ENCODE measurements at places on chromosomes 1 and 21.
A peak's percentile ranks its signal among the peaks of the same experiment; 100 is the strongest.

GRCh38 chr1:37752583-37753471, 12.1 kb downstream of the EPHA10 start:
- peak; percentile 55 for DNase-seq

GRCh38 chr1:112322018-112322417, 74.0 kb upstream of the CTTNBP2NL start:
- DNase-seq = no peak

DNA sequence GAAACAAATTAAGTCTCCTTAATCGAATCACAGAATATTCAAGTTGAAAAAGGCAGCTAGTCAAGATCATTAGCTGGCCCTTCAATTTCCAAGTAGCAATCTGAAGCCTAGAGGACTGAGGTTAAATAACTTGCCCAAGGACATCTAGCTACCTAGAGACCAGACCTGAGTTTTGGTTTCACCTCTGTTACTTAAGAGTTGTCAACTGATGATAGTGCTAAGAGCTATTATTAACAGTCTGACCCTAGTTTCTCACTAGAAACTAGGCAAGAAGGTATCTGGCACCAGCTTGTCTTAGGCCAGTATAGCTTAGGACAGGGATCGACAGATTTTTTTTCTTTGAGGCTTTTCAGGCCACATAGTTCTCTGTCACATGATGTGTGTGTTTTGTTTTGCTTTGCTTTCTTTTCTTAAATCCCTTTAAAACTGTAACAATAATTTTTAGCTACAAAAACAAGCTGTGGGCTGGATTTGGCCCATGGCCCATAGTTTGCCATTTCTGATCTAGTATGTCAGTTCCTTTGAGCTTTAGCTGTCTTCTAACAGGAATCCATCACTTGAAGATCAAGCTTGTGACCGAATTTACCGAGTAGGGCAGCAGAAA, 23.2 kb downstream of the TRIM45 start:
- DNase-seq = no peak

DNA sequence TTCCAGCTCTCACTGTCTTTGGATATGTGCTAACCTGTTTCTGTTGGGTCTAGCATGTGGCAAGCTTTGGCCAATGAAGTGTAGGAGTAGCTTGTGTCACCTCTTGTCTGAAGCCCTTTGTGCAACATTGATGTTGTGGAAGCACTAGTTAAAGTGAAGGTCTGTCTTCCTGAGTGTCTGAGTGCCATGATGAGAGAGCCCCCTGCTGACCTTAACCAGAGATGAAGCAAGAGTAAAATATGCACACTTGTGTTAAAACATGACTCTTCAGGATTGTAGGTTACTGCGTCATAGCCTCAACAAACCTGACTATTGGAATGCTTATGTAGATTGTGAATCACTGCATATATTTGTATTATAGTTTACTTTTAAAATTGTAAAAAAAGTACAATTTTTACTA, 103.7 kb downstream of the NCAM2 start:
- DNase-seq = no peak

DNA sequence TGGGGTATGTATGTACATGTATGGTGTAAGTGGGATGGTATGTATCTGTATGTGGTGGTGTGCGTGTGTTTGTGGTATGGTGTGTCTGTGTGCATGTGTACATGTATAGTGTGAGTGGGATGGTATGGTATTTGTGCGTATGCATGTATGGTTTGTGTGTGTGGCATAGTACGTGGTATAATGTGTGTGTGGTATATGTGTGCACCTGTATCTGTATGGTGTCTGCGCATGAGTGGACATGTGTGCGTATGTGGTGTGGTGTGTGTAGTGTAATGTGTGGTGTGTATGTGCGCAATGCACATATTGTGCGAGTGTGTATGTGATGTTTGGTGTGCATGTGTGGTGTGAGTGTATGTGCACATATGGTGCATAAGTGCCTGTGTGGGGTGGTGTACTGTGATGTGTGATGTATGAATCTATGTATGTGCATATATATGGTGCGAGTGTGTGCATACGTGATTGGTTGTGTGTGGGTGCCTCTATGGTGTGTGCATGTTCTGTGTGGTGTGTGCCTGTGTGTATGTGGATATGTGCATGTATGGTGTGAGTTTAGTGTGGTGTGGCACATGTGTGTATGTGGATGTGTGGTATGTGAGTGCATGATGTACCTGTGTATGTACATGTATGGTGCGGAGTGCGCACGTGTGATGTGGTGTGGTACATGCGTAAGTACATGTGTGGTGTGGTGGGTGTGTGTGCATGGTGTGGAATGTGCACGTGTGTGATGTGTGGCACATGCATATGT, 38.8 kb downstream of the WDR4 start:
- peak; percentile 1 for DNase-seq

- no peak for DNase-seq
Observed at GRCh38 chr21:38178653-38179470, 77.9 kb upstream of the KCNJ15 start.

DNA sequence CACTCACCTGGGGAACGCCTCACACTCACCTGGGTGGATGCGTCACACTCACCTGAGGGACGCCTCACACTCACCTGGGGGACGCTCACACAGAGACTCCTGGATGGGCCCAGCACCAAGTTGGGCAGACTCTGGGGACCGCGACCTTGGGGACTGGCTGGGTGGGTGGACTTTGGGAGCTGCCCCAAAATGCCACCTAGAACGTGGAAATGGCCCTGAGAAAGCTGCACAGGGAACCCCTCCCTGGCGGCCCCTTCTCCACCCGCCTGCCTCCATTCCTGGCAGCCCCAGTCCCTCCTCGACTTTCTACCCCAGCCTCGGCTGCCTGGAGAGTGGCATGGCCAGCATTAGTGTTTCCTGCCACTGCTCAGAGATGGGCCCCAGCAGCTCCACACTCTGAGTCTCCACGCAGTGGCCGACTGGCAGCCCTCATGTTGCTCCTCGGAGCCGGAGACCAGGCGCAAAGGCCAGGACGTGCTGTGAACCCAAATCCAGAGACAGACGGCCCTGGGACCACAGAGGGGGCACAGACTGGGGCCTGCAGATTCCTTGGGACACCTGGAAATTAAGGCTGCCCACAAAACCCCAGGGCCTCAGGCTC, 46.5 kb upstream of the ACTRT2 start:
- no peak for DNase-seq

DNA sequence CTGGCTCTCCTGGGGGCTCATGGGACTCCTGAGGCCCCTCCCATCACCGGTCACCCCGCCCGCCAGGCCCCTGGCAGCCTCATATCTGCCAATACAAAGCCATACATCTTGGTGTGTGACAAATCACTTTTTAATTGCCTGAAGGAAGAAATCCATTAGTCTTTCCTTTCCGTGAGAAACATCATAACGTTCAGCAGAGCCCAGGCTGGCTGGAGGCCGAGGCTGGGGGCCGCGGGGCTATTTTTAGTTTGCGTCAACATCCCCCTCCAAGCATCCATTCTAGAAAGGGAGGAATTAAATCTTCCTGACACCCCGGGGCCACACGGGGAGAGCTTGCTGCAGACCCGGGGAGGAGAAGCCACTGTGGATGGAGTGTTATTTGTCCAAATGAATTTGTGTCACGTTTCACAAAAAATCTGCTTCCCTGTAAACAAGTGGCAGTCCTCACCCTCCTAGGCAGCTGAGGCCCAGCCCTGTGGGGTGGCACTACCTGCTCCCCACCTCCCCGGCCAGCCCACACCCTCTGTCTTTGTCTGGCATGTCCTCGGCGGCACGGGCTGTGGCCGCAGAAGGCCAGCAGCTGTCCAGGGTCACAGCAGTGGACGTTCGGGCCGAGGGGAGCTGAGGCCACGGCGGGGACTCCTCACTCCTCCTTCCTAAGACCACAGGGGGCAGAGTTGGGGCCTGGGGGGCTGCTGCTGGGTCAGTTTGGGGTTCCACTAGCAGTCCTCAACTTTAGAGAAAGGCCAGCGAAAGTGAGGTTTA, 236.9 kb upstream of the VAMP3 start:
- no peak for DNase-seq

DNA sequence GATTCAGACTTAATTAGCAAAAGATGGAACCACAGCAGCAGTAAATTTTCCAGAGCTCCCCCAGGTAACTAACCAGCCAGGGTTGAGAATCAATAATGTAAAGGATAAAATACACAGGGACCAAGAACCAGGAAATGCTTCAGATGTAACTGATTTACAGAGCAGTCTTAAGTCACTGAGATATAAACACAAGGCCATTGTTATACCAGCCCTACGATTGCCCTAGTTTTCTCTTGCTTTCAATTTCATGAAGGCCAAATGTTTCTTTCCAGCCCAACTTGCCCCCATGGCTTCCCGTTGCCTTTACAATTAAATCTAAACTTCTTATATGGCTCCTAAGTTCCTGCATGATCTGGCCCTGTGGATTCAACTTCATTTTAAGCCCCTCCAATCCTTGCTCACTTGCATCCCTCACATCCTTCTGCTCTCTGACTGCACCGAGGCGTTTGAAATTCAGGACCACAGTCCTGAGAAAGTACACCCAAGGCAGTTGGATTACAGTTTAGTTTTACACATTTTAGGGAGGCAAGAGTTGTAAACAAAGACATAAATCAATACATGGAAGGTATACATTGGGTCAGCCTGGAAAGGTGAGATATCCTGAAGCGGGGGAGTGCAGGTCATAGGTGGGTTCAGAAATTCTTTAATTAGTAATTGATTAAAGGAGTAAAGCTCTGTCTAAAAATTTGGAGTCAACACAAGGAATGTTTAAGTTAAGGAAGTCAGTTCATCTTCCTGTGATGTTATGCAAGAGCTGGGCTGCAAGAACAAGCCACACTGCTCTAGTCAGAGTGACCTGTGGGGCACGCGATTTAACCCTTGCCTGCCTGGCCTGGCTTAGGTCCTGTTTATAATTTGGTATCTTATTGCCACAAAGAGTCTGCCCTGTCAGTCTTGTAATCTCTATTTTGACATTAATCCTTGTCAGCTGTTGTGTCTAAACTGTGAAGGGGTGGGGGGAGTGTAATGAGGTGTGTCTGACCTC, 69.9 kb upstream of the COG2 start:
- DNase-seq = no peak

- DNase-seq = peak; percentile 52
Observed at GRCh38 chr1:108049178-108049819, 84.3 kb upstream of the VAV3 start.

DNA sequence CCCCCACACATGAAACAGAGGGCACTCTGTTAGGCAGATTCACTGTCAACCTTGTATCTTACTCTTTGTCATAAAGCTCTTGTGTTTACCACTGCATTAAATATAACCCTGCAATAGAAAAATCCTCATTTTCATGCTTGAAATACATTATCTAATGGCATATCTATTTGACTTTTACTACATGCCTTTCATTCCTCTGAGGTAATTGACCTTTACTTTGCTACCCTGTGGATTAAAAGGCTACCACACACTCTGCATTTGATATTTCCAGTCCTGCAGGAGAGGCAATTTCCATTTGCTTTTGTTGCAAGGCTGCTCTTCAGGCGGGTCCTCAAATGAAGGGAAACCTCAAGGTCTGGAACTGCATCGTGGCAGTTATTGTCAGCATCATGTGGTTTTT, 238.0 kb downstream of the NTNG1 start:
- DNase-seq = no peak

DNA sequence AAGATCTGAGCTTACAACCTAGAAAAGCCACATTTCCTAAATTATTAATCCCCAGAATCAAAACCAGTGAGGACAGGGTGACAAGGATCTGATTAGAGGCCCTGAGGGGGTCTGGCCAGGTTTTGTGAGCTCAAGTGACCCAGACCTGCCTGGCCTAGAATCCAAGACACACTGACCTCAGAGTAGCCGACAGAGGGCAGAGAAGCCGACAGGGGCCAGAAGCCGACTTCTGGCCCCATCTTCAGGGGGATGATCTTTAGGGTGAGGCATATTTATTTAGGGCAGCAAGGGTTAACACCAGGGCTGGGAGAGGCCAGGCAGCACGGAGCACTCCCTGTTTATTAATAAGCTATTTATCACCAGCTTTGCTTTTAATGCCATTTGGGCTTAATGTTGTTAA, 45.3 kb downstream of the CASZ1 start:
- no peak for DNase-seq
